ENCODE measurements at places on chromosomes 3 and 15.

- no peak for DNase-seq
Measured at GRCh38 chr3:12601072-12601471, 44.2 kb downstream of the MKRN2 start.

GRCh38 chr3:172115787-172116186 is 76.4 kb downstream of the FNDC3B start:
- no peak for DNase-seq

- DNase-seq: no peak
Measured at GRCh38 chr3:23479026-23479425, 275.9 kb downstream of the UBE2E2 start.

GRCh38 chr15:66661432-66662096 is 40.5 kb upstream of the SMAD6 start:
- DNase-seq: no peak

DNA sequence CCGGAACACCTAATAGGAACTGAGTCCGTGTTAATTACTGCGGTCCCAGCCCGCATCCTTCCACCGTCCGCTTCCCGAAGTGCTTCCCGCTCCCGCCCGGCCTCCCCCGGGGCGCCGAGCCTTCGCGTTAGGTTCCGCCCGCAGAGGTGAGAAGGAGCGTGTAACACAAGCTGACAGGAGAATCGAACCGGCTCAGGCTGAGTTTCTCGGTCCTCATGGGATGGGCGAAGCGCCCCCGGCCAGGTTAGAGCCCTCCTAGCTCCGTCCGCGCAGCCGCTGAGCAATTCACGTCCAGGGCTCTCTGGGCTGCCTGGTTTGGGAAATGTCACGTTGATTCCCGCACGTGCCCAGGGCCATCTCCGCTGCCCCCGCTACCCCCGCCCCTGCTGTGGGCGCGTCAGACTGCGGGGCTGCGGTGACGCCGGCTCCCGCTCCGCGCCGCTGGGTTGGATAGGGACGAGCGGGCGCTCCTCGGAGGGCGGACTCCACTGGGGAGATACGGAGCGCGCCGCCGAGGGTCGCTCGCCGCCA is 954 bp downstream of the CLDN11 start:
- peak; percentile 16 for DNase-seq

GRCh38 chr3:152511904-152512303 is 243.2 kb downstream of the MBNL1 start:
- no peak for DNase-seq

- DNase-seq: no peak
Measured at GRCh38 chr3:74463515-74463914, 150.9 kb downstream of the CNTN3 start.

DNA sequence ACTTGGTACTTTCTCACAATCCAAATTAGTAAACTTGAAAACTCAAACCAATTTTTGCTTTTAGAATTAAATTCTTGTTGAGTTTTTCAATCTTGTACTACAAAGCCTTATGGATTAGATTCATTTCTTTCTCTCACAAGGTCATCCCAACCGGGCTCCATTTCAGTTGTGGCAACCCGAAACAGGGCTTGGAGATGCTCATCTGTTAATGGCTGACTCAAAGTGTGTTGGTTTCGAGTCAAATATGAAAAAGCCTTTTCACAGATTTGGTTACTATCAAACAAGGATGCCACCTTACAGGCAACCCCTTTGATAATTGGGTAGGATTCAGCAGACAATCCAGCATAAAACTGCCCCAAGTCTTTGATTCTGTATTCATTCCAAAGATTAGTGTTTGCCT is 1.8 kb downstream of the EPM2AIP1 start:
- DNase-seq: peak; percentile 25

DNA sequence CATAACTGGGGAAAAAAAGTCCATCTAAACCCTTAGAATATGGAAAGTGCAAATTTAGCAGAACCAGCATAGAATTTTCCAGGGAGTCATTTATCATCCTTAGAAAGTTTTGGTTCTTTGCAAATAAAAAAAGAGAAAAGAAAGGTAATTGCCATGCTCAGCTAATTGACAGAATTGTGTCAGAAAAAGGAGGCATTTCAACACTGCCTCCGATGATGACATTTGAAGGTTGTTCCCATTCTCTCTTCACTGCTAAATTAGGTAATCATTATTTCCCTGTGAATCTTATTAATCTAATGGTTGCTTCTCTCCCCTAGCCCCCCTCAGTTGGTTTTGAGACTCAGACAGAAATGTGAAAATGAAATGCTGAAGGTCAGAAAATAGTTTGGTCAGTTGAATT is 139.2 kb downstream of the PDCD6IP start:
- no peak for DNase-seq

DNA sequence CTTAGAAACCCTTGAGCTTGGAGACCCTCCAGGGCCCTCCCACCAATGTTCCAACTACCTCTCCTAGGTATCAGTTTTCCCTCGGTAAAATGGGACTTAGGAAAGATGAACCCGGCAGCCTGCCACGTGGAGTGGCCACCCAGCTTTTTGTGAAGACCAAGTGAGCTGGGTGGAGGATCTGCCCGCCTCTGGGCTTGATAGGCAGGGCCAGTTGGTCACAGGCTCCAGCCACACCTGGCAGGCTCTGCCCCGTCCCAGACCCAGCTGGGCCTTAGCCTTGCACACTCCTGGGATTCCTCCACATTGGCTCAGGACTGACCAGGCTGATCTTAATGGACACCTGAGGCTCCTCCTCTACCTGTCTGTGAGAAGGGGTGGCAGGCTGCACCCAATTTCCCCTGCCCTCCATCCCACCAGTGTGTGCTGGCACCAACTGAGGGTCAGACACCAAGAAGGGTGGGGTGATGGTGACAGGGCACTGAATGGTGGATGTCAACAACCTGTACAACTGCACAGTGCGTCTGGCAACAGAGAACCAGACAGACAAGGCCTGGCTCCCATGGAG is 761 bp upstream of the GRIP2 start:
- DNase-seq: no peak

DNA sequence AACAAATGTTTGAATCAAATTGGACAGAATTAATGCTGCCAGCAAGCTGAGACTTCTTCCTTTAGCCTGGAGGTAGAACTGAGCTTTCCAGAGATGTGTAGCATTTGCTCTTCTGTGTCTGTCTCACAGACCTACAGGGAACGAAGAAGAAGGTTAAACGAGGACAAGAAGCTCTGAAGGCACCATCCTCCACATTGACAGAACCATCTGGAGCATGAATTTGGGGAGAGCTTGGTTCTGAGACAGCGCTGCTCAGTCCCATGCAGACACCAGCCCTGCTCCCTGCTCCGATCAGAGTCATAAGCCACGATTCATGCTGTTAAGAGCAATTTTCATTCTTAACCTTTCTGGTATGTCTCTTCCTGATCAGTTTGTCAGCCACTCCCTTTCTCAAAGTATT is 7.7 kb upstream of the KY start:
- DNase-seq: no peak

- no peak for DNase-seq
Measured at GRCh38 chr3:23262766-23263165, 59.6 kb downstream of the UBE2E2 start.

DNA sequence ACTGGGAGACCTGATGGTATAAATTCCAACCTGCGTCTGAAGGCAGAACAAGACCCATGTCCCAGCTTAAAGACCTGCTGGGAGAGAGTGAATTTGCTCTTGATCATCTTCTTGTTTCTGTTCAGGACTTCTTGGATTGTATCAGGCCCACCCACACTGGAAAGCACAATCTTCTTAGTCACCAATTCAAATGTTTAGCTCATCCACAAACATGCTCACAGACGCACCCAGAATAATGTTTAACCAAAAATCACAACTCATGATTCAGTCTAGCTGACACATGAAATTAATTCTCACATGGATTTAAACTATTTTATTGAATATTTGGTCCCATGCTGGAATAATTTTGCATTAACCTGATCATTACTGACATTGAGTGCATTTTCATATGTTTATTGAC is 37.8 kb upstream of the GOLGA6L2 start:
- DNase-seq: no peak

DNA sequence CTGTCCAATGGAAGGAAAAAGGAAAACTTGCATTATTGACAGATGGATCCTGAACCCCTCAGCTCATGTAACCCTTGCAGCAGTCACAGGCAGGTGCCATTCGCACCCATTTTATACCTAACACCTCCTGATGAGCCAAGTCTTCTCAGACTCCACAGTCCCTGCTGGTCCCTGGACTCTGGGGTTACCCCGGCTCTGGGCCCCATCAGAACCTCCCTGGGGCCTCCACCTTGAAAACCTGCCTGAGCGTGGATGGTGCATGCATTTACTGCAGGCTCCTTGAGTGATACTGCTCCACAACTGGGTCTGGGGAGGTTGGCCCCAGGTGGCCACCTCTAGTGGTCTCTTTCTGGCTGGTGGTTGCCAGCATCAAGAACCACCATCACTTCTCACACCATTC is 15.9 kb upstream of the DOCK3 start:
- no peak for DNase-seq

GRCh38 chr3:135412475-135412874 is 553.1 kb upstream of the PPP2R3A start:
- DNase-seq: no peak

DNA sequence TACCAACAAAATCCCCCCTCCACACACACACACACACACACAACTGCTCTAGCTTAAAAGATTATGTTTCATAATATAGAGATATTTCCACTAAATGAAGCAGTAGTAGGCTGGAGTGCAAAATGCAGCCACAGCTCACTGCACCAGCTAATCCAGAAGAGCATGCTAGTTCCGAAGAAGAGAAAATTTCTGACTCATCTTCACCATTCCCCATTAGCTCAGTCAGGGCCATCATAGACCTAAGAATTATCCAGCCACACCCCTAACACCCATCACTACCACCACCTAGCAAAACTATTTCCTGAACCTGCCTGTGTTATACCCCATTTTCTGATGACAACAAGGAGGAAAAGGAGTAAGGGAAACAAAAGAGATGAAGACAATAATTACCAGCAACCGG is 67.1 kb upstream of the UBE2E2 start:
- DNase-seq: no peak

DNA sequence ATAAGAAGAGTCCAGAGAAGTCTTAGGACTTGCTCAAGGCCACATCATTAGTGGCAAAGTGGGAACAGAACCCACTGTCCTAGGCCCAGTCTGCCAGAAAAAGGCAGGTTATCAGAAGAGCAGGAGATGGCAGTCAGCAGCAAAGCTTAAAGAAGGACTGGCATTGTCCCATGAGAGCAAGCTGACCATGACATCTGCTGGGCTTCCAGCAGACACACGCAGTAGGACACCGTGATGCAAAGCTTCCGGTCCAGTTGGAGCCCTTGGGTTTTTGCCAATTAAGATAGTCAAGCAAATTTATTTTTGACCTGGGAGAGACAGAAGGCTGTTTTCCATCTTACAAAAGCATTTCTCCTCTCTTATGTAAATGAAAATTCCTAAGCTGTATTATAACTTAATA is 42.1 kb downstream of the ZBTB38 start:
- no peak for DNase-seq

GRCh38 chr15:58933281-58934113 is at the start of gene SLTM:
Gene SLTM, minus strand, starts transcription at chr15:58933679. Its CDS starts 114 bp downstream, at chr15:58933565.
- peak; percentile 95 for DNase-seq

DNA sequence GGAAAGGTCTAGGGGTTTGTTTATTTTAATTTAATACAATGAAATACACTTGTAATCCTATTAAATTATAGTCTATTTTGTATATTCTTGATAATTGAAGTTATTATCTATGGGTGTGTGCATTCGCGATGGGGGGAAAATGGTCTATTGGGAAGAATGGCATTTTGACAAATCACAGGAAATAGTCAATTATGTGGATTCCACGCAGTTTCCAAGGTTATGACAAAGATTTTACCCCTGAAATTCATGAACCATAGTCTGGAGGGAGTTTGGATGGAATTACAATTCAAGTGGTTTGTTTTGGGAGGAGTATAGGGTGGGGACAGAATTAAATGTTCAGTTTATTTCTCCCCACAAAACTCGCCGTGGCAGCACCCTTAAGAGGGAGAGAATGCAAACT is 66.5 kb downstream of the RBMS3 start:
- no peak for DNase-seq

DNA sequence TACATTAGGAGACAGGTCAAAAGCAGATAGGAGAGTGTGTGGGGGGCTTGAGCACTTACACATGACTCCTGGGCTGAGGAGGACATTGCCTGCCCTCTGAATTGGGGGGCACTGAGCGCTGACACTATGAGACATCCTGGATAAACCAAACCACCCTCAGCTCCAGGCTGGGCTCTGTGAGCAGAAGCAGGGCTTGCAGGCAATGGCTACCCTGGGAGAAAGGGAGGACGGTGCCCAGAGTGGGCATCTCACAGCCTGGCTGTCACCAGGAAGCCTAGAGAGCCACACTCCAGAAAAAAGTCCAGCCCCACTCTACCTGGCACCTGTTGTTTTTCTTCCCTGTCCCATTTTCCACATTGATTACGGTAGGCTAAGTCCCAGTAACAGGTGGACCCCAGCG is 8.2 kb upstream of the KLF13 start:
- DNase-seq: no peak
